ENCODE measurements at places on chromosomes 6 and 20.

- DNase-seq, result no peak
Observed at GRCh38 chr6:49806145-49806544, 19.1 kb upstream of the PGK2 start.

GRCh38 chr20:9417665-9418064 lies 96.7 kb upstream of the LAMP5 start:
- DNase-seq, result no peak

DNA sequence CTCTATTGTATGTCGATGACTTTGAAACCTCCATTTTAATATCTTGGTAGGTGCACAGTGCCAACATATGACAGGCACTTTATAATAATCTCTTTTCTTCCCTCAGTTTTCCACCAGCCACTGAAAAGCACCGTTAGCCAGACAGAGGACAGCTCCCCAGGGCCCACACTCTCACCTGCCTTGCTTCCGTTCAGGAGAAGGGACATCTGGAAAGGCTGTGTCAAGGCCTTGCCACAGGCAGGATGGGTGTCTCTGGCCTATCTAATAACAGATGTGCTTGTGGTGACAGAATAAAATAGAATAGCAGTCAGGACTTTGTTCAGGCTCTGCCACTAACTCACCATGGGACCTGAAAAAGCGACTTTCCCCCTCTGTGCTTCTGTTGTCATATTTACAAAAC lies 75.5 kb upstream of the CCDC167 start:
- DNase-seq, result no peak

- DNase-seq, result no peak
Observed at GRCh38 chr6:159301810-159302593, 132.8 kb downstream of the FNDC1 start.
